LNCaP clone FGC (cell line): ENCODE measurements at places on chromosomes 5 and 9.

- no peak for DNase-seq
These were observed 18.3 kb upstream of the STOM start for GRCh38 chr9:121388140-121388905.

DNA sequence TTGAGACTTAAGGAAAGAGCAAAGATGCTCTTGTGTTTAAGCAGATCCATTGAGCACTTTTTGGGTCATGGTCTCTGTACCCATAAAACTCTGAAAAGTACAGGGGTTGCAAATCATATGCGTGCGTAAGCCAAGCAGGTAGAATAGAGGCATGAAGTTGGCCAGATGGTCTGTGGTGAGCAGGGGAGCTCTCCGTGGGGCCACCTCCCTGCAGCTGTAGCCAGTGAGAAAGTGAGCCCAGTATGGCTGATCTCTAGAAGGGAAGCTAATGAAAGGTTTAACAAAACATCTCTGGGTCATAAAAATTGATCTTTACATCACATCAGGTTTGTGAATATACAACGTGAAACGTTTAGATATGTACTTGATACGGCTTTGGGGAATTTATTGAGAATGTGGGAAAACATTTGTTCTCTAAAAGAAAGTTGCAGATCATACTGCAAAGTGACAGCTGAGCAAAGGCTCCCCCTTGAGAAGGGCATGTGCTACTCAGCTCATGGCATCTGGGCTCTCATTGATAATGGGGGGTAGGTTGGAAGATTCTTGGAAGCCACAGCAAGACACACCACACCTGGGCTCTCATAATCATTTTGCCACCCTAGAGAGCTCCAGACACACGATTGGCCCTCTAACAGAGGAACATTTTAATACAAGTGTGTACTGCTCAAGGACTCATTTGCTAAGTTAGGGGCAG lies 30.6 kb downstream of the SH3GL2 start:
- DNase-seq, result no peak

- DNase-seq, result no peak
These were observed 23.6 kb downstream of the PRRC2B start for GRCh38 chr9:131417264-131418142.

GRCh38 chr9:114244570-114244969 lies 78.3 kb upstream of the ORM1 start:
- DNase-seq, result no peak

- DNase-seq, result no peak
These were observed 36.4 kb downstream of the RETREG1 start for GRCh38 chr5:16580382-16580781.

GRCh38 chr5:78698191-78698791 lies 49.7 kb upstream of the LHFPL2 start:
- DNase-seq, result no peak

- no peak for DNase-seq
These were observed 5.4 kb downstream of the SLC35A4 start for GRCh38 chr5:140570058-140570457.
